GM23248 (cell line): ENCODE measurements at places on chromosomes 3 and 15.

DNA sequence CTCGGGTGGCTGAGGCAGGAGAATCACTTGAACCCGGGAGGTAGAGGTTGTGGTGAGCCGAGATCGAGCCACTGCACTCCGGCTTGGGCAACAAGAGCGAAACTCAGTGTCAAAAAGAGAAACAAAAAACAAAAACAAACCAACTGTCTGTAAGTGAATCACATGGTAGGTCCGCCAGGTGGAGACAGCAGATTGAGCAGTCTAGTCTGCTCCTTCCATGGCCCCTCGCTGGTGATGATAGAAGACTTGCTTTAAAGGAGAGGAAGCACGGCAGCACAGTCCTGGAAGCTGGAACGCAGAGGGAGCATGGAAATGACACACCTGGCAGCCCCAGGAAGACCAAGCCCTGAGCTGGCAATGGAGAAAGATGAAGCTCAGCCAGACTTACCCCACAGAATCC lies 31.4 kb upstream of the MGLL start:
- DNase-seq = no peak

GRCh38 chr3:42014921-42015533 lies 53.1 kb upstream of the ULK4 start:
- peak; percentile 69 for DNase-seq

GRCh38 chr3:42273361-42273760 lies 7.4 kb upstream of the CCK start:
- no peak for DNase-seq

GRCh38 chr3:53046171-53047170 lies 598 bp upstream of the SFMBT1 start:
- peak; percentile 58 for DNase-seq

GRCh38 chr15:52290329-52290728 lies 5.3 kb downstream of the MYO5C start:
- DNase-seq = no peak

GRCh38 chr3:32374788-32375595 lies 16.7 kb upstream of the CMTM7 start:
- peak; percentile 70 for DNase-seq

GRCh38 chr15:39283531-39283930 lies 297.3 kb upstream of the THBS1 start:
- no peak for DNase-seq

- peak; percentile 92 for DNase-seq
These were observed 46.1 kb downstream of the BTD start for GRCh38 chr3:15647611-15648167.

DNA sequence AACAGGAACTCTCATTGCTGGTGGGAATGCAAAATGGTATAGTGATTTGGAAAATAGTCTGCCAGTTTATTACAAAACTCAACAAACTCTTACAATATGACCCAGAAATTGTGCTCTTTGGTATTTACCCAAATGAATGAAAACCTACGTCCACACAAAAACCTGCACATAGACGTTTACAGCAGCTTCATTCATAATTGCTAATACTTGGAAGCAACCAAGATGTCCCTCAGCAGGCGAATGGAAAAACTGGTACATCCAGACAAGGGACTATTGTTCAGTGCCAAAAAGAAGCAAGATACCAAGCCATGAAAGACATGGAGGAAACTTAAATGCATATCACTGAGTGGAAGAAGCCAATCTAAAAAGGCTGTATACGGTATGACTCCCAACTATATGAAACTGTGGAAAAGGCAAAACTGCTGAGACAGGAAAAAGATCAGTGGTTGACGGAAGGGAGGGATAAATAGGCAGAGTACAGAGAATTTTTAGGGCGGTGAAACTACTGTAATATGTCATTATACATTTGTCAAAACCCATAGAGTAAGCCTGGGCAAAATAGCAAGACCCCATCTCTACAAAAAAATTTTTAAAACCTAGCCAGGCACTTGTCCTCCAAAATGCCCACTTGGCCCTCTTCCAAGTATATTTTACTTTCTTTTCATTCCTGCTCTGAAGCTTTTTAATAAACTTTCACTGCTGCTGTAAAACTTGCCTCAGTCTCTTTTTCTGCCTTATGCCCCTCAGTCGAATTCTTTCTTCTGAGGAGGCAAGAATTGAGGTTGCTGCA lies 4.9 kb upstream of the MKRN2OS start:
- DNase-seq = no peak

DNA sequence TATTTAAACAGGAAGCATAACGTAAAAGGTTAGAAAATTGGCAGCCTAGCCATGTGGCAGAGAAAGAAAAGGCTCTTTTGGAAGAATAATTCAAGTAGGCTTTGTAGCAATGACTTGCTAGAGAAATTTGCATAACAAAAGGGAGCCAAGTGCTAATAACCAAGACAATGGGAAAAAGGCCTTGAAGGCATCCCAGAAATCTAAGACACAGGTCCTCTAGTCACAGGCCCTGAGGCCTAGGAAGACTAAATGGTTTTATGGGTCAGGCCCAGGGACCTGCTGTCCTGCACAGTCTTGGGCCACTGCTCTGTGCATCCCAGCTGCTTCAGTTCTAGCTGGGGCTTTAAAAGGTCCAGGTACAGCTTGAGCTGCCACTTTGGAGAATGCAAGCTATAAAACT lies 78.5 kb downstream of the FGF7 start:
- DNase-seq = no peak

DNA sequence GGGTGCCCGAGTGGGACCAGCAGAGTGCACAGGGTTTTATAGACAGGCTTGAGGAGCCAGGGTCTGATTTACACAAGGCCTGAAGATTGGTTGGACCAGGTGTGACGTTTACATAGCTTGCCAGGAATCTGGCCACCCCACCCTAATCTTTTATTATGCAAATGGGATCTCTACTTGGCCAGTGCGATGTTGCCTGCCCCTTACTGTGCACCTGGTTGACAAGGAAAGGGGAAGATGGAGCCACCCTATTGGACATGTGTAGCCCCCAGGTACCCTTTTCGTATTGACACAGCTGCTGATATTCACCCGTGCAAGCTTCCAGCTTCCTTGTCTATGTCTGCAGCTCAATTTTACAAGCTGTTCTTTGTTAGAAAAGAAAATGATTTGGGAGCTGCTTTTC lies 132.0 kb downstream of the ARNT2 start:
- DNase-seq = no peak

DNA sequence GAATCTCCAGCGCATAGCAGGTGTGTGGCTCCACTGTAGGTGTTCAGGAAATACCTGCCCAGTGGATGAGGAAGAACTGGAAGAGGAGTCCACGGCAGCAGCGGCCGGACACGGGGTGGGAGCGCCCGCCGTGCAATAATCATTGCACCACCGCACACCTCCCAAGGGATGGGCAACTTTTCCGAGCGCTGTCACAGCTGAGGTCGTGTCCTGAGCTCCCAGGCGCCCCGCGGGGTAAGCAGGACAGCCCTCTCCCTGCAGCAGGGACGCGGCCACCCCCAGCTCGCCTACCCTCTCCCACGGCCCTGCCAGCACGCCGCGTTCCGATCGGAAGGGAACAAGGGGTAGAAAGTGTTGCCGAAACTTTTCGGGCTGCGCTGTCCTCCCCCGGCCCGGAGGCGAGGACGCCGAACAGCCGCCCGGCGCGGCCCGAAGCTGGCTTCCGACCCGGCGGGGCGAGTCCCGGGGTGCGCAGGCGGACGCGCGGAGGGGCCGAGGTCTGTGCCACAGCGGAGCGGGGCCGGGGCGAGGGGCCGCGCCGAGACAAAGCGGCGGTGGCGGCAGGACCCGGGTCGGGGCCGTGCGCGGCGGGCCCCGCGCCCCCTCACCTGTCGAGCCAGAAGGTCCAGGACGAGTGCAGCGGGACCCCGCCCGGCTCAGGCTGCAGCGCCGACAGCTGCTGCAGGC lies 475 bp downstream of the EIF4E3 start:
- peak; percentile 60 for DNase-seq

- DNase-seq = no peak
These were observed 52.3 kb upstream of the PIAS1 start for GRCh38 chr15:68001811-68002210.

DNA sequence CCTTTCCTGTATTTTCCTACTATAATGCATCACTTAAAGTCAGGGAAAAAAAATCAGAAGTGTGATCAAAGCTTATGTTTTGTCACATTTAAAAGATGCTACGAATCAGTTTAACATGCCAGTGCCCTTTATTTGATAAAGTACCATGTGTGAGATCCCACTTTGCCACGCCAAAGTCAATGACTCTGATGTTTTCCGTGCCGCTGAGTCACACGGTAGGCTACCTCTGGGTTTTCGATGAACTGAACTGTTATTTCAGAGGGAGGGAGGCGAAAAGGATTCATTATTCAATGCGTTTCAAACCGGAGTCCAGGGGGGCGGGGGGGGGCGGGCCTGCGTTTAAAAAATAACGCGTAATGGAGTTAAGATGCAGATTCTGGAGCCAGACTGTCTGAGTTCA lies 203.0 kb downstream of the ABHD5 start:
- peak; percentile 70 for DNase-seq

DNA sequence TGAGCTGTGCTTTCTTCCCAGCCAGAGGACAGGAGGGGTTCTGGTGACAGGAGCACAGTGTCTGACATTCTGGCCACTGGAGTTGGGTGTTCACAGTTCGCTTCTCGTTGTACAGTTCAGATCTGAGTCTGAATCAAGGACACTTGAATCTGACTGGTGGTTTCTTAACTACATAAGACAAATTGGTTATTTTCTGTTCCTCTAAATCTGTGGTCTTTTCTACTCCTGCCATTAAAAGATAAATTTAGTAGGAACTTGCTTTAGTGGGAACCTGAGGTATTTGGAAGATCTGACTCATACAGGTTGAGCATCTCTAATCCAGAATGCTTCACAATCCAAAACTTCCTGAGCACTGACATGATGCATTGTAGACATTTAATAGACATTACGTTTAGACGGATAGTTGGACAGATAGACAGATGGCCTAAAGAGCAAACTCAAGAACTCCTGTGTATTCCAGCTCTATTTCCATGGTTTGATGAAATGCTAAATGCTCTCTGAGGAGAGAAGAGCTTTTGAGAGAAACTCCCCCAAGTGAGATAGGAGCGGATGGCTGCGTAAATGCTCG lies 71.0 kb downstream of the CCK start:
- no peak for DNase-seq

- DNase-seq = no peak
These were observed 42.8 kb downstream of the MAP2K1 start for GRCh38 chr15:66429546-66429945.

DNA sequence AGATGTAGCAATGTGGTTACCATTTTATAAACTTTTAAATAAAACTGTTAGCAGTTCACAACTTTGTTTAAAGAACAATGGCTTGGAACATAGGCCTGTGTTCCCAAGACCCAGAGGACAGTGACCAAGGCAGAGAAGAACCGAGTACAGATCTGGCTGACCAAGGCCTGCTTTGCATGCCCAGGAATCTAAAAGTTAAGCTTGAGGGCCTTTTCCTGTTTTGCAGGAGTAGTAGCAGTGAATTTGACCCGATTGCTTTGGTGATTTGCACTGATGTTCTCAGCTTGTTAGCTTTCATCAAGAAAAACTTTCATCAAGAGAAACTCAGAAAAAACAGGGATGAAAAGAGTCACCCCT lies 9.9 kb downstream of the FILIP1L start:
- DNase-seq = no peak

GRCh38 chr3:184574515-184575417 lies 13.2 kb downstream of the EPHB3 start:
- DNase-seq = no peak

DNA sequence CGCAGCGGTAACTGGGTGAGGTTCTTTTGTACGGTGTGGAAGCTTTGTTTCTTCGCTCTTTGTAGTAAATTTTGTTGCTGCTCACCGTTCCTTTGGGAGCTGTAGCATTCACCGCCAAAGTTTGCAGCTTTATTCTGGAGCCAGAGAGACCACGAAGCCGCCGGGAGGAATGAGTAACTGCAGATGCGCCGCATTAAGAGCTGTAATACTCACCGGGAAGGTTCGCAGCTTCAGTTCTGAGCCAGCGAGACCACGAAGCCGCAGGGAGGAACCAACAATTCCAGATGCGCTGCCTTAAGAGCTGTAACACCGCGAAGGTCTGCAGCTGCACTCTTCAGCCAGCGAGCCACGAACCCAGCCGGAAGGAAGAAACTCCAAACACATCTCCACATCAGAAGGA lies 56.0 kb upstream of the DYNC1LI1 start:
- DNase-seq = no peak

DNA sequence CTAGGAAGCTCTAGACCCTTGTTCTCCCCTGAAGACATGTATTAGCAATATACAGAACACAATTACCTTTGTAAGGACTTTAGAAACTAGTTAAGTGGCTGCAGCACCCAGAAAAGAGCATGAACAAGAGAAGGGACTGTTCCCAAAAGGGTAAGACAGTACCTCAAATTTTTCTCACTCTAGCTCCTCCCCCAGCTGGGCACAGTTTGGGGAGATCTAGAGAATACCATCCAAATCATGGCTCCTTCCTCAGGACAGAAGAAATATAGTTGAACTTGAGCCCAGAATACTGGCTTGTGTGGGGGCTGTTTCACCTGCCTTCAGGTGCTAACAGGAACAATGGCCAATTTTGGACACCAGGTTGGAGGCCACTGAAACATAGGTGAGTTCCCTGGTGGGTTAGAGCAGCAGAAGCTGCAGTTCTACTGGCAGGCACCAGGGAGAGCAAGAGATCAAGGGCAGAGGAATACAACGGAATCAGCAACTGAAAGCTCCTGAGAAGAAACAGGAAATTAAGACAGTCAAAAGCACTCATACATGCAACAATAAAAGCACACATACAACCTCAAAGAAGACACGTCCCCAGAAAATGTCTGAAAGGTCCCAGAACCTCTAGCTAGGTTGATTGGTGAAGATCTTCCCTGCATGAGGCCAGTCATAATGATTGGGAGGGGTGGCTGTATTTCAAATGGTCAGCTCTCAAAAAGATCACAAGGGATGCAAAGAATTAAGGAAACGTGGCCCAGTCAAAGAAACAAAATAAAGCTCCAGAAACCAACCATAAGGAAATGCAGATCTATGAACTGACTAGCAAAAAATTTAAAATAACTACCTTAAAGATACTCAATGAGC lies 104.9 kb upstream of the ASB14 start:
- DNase-seq = peak; percentile 63

GRCh38 chr15:75211436-75212199 lies 9.9 kb downstream of the C15orf39 start:
- DNase-seq = no peak

GRCh38 chr3:115363071-115363470 lies 216.0 kb upstream of the ZBTB20 start:
- DNase-seq = peak; percentile 15

GRCh38 chr3:36403661-36404060 lies 23.4 kb downstream of the STAC start:
- peak; percentile 57 for DNase-seq

- DNase-seq = no peak
These were observed 63.8 kb downstream of the CASR start for GRCh38 chr3:122247087-122247824.

DNA sequence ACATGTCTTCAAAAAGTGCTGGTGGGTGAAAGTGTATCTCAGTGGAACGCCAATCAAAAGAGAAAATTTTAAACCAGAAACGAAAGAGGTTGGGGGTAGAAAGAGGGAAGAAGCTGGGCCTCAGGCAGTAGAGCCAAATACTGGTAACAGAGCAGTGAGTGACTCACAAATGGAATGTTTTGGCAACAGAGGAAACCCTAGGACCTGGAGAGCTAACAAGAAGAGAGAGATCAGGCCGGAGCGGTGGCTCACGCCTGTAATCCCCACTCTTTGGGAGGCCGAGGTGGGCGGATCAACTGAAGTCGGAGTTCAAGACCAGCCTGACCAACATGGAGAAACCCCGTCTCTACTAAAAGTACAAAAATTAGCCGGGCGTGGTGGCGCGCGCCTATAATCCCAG lies 450.8 kb upstream of the NAALADL2 start:
- peak; percentile 45 for DNase-seq
